CD4-positive, alpha-beta T cell treated with Interleukin-6 at 100 ng/mL for 8 hours (primary cell): ENCODE measurements at places on chromosomes 1 and 21.
A peak's percentile ranks its signal among the peaks of the same experiment; 100 is the strongest.

DNA sequence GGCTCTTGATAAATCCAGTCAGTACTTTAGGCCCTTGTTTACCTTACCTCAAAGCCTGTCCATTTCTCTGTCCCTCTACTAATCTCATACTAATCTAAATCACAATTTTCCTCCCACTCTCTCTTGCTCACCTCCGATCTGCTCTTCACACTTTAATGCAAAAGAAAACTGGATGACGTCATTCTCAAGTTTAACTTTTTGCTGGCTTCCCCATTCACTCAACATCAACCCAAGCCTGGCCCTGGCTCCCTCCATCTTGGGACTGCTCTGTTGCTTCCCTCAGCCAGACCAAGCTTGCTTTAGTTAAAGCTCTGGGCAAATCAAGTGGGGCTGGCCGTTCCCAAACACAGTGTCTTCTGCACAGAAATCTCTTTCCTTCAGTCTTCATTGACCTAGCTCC, 29.7 kb downstream of the COA6 start:
- no peak for DNase-seq

DNA sequence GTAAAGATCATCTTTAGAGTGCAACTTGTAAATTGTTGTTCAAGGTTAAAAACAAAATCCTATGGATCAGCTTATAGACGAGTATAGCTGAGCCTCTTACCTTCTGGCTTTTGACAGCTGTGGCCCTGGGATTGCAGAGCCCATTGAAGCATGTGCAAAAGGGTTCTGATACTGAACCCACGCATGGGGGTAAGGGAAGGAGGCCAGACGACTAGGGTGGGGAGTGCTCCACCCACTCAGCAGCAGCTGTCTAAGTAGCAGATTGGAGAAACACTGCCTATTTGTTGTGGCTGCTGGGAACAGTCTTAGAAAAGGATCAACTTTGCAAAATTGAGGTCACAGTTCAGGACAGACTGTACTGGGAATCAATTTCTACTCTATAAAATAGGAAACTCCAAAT, 16.1 kb downstream of the CD101 start:
- DNase-seq: no peak

DNA sequence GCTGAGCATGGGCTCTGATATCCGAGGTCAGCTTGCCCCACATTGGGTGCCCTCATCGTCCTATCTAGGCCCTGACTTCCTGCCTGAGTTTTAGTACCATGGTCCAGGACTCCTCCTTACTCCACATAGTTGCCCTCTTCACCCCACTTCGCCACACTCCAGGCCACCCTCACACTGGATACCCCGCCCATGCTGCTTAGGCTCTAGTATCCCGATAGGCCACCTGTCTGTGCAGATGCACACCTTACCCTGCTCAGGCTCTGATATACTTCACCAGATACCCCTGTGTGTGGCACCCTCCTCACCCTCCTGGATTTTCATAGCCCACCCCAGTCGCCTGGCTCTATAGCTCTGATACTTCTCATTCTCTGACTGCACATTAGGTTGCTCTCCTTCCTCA, 145.5 kb upstream of the SERTAD4 start:
- no peak for DNase-seq

- no peak for DNase-seq
Observed at GRCh38 chr1:208835781-208836180, 591.6 kb upstream of the PLXNA2 start.

DNA sequence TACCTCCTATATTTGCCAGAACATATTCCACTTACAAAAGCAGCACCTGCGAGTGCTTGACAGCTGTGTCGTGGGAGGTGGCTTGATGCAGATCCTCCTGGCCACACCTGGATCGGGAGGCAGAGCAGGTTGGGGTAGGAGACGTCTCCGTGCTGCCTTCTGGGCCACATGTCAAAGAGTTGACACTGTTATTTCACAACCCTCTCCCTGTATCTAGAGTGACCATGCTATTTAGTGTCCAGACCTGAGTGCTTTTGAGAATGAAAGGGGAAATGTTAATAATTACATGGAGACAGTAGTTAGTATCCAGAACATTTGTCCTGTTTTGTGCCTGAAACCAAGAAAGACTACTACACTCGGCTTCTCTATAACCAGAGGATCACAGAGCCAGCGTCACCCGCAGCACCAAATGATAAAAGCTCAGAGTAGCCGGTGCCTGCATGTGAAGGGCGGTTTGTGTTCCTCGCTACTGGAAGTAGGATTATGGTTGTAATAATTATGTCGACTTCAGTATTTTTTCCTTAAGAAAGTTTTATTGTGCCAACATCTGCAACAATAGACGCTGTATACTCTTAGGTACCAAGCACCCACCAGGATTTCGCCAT, 77.1 kb downstream of the GALNT2 start:
- no peak for DNase-seq

- no peak for DNase-seq
Observed at GRCh38 chr1:205581321-205581980, 50.4 kb downstream of the ELK4 start.

GRCh38 chr1:44817307-44817706, 9.0 kb downstream of the BTBD19 start:
- no peak for DNase-seq

DNA sequence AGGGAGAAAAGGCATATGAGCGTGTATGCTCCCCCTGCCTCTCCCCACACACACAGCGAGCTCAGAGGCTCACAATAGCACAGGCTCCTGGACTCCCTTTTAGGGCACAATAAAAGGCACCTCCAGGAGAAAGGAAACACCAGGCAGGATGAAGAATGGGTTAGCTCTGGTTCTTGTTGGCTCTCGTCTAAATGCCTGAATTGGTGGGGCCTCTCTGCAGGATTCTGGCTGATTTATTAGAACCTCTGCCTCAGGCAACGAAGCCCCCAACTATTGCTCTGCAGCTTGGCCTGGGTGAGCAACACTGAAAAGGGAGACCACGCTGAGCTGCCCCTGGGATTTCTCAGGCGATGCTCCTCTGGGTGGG, 590.9 kb upstream of the PLXNA2 start:
- DNase-seq: no peak

- no peak for DNase-seq
Observed at GRCh38 chr1:6157132-6157527, 23.0 kb downstream of the CHD5 start.

DNA sequence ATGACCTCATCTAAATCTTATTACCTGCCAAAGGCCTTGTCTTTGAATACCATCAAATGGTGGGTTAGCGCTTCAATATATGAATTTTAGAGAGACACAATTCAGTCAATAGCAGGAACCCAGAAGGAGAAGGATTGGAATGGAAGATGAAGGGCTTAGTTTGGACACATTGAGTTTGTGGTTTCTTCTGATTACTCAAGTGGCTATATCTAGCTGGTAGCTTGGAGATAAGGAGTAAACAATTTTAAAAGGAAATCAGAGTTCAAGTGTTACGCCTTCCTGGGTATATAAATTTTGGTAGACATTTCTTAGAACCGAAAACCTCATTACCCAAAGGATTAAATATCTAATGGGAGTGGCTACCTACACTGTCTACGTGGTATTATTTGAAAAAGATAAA, 80.2 kb downstream of the RGS2 start:
- DNase-seq: no peak

GRCh38 chr1:67166196-67166595, at the start of gene IL23R:
TSS of gene IL23R (plus strand) at chr1:67166454. CDS start at chr1:67168121, 1,667 bp downstream.
- DNase-seq: no peak

- peak; percentile 5 for DNase-seq
Observed at GRCh38 chr1:108082738-108083562, 117.2 kb downstream of the SLC25A24 start.

DNA sequence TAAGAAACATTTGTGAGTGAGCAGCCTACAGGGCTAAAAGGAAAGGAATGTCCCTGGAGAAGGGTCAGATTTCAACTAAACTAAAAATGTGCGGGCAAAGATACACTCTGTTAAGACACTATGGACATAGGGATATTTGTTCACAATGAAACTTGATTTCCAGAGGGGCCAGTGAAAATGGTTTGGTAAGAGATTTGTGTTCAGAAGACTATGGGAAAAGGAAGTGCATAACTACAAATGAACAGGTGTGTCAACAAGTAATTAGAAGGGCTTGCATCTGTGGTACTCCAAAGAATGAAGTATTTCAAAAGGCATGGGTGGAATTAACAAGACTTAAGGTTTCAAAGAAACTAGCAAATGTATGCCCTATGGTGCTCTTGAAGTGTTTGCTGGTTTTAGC, 60.4 kb downstream of the NME7 start:
- DNase-seq: no peak

- DNase-seq: no peak
Observed at GRCh38 chr1:177645491-177646190, 324.2 kb downstream of the SEC16B start.

GRCh38 chr1:230575886-230576500, 66.3 kb upstream of the COG2 start:
- no peak for DNase-seq

DNA sequence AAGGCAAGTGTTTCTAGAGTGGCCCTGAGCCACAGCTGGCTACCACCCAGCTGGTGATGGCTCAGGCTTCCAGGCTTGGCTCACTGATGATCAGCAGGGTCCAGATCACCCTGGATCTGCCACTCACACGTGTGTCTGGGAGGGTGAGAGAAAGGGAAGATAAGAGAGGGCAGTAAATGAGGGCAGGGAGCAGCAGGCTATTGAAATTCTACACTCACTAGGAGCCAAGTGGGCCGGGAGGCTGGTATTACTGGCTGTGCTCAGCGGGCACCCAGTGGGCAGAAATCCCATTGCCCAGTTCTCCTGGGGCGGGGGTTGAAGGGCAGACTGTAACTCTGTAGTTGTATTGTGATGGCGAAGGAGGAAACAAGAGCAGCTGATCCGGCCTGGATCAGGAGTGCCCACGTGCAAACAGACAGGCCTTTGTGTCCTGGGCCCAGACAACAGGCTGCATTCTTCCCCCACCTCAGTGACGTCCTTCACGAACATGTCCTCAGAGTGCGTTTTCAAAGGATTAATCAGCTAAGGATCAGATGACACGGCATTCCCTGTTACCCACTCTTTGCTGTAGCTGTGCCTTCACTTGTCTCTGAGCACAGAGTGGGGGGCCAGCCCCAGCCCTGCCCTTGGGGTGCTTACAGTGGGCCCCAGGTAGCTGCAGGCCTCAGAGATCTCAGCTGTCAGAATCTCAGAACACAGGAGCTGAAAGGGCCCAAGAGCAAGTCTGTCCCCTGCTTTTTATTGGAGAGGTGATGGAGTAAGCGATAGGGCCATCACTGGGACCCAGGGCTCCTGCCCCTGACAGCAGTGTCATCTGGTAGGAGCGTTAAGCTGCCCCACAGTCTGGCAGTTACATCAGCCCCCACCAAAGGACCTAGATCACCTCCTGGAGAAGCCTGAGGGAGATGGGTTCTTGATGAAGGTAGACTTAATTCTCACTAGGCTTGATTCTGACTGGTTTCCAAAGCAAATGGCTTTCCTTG, 60.5 kb downstream of the ATP1A1 start:
- DNase-seq: no peak

DNA sequence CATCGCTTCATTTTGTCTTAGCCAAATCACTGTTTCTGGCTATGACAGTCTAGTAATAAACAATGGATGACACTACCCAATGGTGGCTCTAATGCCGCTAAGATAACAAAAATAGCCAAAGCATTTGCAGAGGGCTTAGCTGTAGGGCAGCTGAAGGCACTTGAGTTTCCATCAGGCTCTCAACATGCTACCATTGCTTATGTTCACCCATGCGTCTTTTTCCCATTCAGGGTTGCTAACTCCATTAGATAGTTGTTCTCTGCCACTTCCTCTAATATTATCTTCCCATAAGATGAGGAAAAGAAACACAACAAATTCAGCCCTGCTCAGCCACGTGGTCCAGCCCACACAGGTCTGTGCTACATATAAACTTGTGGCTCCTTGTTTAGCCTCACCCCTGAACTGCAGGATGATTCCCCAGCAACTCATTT, 159.6 kb downstream of the TOMM20 start:
- no peak for DNase-seq

DNA sequence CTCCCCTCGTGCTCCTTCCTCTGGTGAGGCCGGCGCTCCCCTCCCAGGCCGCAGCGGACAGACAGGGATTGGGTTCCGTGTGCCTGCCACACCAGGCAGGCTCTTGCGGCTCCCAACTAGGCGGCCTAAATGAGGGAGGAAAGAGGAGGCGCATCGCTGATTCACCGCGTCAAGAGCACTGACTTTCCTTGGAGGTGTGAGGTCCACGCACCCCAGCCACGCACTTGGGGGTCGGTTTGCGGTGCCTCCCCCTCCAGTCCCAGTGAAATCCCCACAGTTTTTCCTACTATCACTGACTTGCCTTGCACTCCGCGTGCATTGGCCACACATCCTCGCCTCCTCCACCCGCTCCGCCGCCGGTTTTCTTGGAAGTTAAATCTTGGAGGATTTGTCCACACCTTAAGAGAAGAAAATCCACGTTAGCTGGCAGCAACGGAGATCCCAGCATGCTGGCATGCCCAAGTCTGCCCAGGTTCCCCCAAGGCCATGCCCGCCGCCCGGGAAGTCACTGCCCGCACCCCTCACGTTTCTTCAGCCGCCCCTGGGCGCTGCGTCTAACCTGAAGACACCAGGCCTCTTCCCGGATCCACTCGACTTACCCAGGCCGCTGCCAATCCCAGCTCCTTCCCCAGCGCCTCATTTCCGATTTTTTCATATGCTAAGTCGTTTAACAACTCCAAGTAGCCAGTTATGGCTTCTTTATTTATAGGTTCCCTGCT, 1.1 kb upstream of the FOXD3 start:
- no peak for DNase-seq

- no peak for DNase-seq
Observed at GRCh38 chr1:206633708-206634121, 1.6 kb upstream of the DYRK3 start.
